GM04504 (cell line): ENCODE measurements at places on chromosomes 2 and 18.
A peak's percentile ranks its signal among the peaks of the same experiment; 100 is the strongest.

DNA sequence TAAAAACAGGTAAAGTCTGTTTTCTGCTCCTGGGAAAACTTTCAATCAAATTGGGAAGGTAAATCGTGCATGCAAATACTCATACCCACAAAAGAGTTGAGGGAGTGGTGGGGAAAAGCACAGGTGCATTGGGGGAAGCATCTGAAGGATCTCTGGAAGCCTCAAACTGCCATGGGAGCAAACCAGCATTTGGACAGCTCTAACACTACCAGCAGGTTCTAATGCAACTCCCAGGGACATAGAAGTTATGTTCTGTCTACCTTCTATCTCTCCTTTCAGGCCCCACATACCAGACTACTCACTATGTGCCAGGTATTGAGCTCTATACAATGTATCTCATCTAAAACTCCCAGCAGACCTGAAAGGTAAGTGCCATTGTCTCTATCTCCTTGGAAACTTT is 933.7 kb downstream of the NRXN1 start:
- no peak for DNase-seq

DNA sequence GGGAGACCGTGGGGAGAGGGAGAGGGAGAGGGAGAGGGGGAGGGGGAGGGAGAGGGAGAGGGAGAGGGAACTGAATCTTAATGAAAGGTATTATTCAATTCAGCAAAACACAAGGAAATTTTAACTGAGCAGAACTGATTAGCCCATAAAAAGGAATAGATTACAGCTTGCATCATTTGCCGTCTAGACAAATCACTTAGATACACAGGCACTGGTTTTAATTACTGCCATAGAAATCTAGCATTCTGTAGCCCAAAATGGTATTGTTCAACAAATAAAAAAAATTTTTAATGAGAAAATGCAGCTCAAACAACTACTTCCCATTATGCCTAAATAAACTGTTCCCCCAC is 7.9 kb upstream of the KCNF1 start:
- no peak for DNase-seq

- DNase-seq, result no peak
Observed at GRCh38 chr2:61253136-61253535, 91.1 kb downstream of the C2orf74 start.

GRCh38 chr2:73386894-73387636 is 1.4 kb downstream of the ALMS1 start:
- DNase-seq, result no peak

DNA sequence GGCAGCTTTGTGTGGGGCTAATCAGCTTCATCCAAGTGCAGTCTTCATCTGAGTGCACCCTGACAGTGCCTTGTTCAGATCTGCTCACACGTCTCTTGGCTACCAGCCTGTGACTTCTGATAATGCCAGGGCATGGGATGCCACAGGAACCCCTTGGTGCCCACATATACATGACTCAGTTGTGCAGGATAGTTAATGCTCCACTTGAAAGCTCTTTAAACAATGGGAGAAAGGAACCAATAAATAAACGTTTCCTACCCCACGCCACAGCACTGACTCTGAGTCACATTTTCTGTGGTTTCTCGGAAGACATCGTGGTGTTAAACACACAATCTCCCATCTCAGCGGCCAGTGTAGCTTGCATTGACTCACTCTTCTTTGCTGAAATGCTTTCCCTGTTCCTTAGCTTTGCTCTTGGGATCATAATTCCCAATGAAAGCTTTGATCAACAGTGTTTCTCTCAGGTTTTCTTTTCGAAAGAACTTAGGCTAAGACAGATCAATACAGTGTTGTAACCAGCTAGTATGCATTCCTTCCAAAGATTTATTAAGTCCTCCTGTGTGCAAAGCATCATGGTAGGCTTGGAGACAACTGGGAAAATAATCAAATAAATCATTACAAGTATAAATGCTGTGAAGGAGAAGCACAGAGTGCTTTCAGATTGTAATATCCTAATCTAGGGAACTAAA is 142.0 kb downstream of the COPS8 start:
- peak; percentile 84 for DNase-seq

GRCh38 chr2:144935191-144935590 is 415.3 kb upstream of the ZEB2 start:
- DNase-seq, result no peak

DNA sequence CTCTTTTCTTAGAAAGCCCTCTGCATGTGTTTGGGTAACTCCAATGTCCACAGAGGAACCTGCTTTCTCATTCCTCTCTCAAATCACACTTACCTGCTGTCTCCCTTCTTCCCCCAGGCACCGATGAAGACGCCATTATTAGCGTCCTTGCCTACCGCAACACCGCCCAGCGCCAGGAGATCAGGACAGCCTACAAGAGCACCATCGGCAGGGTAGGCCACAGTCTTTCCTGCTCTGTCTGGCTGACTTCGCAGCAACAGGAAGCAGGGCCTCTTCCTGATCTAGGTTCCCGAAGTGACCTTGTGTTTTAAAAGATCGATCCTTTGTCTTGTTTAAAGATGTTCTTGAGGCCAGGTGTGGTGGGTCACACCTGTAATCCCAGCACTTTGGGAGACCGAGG is 25.0 kb upstream of the GMCL1 start:
- DNase-seq, result no peak
